Astrocyte (in vitro differentiated cells and primary cell): ENCODE measurements at places on chromosomes 1 and 21.

DNA sequence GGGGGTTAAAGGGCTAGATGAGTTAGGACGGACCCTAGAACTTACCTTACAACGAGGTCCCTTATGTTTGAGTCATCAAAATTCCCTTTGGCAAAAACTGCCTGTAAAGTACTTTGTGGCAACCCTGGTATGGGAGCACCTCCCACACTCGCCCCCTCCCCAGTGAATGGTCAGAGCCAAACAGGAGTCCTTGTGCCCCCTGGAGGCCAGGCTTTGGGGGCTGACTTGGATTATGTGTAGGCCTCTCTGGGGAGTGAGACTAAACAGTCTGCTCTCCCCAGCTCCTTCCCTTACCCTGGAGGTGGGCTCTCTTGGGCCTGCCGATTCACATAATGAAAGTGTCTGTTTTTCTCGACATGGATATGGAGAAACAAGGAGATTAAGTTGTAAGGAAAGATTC lies 81.2 kb downstream of the ADCY10 start:
- no peak for DNase-seq

DNA sequence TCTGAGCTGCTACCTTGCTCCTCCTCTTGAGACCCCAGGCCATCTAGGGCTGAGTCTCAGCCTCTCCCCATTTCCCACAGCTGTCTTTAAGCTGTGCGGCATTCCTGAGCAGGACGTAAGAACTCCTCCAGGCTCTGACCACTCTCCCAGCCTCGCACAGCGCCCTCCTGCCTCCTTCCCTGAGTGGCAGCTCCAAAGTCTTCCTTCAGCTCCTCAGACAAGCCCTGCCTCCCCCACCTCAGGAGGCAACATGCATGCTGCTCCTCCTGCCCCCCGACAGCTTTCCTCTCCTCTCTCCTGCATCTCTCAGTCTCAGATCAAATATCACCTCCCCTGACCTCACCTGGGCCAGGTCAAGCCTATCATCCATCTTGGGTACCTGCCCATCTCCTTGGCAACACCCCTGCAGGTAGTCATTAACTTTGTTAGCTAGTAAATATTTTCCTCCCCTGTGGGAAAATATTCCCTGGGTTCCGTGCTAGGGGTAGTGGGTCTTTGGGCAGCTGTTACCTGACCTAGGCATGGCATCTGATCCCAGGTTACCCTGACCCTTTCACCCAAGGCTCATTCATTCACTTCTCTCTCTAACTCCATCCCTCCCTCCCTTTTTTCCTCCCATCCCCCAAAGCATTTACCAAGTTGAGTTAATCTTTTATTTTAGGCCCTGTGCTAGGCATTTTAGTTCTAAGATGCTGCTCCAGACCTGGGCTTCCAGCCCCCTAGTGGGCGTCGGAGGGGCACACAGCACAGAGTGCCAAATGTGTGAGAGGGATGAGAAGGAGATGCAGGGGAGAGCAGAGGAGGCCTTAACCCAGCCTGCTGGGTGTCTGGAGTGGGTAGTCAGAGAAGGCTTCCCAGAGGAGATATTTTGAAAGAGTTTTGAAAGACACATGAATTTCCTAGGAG lies 419.9 kb downstream of the PTPRU start:
- DNase-seq: no peak

DNA sequence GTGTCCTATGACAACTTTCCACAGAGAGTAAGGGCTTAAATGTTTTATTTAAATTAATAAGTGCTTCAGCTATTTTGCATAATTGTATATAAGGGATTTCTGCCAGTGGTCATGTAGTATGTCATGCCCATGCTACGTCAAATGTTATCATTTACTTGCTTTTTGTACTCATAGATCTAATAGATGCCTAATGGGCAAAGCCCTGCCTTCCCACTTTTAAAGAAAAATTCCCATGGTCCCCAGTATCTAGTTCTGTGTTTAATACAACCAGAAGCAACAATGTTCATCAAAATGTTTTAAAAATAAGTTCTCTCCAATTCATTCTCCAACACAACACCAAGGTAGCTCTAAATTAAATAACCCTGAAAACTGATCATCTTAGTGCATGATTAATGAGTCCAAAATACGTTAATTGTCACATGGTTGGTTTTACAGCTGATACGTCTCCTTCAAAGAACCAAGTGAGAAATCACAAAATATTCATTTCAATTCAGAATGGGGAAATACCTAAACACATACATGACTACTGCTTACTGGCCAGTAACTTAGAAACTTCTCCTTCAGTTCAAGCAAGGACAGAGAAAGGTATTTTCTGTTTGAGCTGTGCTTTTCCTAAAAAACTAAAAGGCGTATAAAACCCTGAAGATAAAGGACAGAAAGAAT lies 49.1 kb upstream of the SDC3 start:
- no peak for DNase-seq

DNA sequence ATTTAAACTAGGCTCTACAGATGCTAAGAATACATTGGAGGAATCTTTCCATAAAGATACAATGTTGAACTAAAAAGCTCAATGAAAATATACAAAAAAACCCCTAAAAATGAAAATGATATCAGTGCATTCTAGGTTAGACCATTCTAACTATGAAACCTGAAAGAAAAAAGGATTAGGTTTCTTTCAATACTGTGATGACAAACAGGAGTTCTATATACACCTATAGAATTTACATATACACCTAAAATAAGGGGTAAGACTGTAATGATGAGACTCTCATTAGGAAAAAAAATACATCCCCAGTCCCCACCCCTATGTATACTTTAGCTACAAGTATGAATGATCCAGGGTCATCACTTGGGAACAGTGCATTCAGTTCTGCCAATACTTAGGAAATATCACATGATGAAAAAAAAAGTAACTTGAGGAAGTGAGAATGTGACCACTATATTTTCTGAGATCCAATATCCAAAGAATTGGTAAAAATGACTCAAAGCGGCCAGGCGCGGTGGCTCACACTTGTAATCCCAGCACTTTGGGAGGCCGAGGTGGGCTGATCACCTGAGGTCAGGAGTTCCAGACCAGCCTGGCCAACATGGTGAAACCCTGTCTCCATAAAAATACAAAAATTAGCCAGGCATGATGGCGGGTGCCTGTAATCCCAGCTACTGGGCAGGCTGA lies 26.3 kb downstream of the SELENOF start:
- no peak for DNase-seq

GRCh38 chr1:216952864-216953263 lies 229.6 kb upstream of the ESRRG start:
- DNase-seq: no peak

DNA sequence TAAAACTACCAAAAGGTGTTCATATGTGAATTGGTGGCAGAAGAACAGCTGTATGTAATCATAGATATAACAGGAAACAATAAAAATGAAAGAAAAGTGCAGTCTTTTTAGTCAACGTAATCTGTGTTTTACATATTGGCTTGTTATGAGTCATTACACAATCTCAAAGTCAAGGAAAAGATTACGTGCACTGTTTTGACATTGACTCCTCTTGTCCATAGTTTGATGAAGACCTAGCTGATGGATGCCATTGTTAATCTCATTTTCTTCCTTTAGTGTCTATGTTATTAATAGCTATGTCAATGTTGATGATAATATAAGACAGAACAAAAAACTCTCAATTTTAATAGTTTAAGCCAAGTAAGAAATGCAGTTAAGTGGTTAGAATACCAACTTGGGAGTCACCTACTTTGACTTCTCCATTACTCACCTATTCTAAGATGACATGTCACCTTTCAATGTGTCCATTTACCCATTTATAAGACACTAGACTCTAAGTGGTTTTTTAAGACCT lies 84.5 kb upstream of the SAMSN1 start:
- no peak for DNase-seq

GRCh38 chr1:220527908-220528678 lies at the start of gene MARK1:
TSS of gene MARK1 (plus strand) at chr1:220528136. CDS start at chr1:220528823, 687 bp downstream.
- DNase-seq: peak; percentile 27

GRCh38 chr1:232467073-232467760 lies 162.7 kb downstream of the SIPA1L2 start:
- no peak for DNase-seq

DNA sequence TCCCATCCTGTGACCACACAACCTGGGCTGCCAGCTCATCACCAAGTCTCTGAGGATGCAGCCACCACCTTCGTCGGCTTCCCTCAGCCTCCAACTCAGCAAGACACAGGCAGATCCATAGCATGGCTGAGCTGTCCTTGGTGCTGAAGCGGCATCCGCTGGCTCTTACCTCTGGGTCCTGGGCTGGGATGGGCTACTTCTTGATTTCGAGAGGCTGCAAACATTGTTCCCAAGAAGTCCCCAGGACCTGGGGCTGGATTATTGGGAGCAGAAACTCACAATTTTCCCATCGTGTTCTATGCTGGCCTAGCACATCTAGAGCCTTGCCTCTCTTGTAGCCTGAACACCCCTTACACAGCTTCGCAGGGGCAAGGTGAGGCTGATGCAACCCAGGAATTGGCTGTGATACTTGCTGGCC lies 24.9 kb upstream of the C1QA start:
- peak; percentile 37 for DNase-seq

- DNase-seq: peak; percentile 97
These were observed 1823.9 kb downstream of the PLA2G4A start for GRCh38 chr1:188652678-188653077.

DNA sequence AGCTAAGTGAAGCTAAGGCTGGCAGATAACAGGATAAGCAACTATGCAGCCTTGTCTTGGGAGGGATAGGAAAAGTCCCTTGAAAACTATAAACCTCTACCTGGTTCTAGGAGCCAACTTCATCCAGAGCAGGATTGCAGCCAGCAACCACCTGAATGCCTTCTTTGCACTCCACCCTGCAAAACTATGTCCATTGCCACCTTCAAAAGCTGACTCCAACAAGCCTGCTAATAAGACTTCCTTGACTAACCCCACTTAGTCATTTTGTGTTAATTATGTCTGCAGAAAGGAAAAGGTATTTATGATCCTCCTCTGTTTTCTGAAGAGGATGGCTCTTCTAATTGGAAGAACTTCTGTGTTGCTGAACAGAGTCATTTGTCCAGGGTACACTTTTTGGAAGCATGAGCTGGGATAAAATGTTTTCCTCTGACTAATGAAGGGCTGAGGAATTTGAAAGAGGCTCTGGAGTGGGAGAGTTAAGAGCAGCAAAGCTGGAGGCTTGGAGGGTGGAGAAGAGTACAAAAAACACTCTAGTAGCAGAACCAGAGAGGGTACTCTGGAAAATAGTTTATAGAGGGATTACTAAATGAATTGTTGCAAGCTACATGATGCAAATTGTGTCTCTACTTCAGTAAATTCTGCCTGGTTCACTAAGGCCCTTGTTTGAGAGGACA lies 9.6 kb upstream of the RIMKLA start:
- no peak for DNase-seq

DNA sequence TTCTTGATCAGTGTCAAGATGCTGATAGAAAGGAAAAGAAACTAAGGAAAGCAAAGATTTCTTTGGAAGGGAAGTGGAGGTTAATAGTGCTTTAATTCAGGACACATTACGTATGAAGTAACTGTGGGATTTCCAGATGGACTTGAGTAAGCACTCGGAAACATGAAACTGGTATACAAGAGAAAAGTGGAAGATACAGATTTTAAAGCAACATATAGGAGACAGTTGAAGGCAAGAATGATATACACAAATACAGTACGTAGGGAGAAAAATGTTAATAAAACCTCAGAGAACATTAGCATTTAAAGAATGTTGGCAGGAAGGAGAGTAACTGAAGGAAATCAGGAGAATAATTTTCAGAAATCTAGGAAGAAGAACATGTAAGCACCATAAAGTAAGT lies 730.9 kb upstream of the ADGRL2 start:
- DNase-seq: no peak

- no peak for DNase-seq
These were observed 789.0 kb downstream of the PLA2G4A start for GRCh38 chr1:187617776-187618175.

- DNase-seq: no peak
These were observed 81.6 kb downstream of the FOXD2 start for GRCh38 chr1:47519491-47519890.

DNA sequence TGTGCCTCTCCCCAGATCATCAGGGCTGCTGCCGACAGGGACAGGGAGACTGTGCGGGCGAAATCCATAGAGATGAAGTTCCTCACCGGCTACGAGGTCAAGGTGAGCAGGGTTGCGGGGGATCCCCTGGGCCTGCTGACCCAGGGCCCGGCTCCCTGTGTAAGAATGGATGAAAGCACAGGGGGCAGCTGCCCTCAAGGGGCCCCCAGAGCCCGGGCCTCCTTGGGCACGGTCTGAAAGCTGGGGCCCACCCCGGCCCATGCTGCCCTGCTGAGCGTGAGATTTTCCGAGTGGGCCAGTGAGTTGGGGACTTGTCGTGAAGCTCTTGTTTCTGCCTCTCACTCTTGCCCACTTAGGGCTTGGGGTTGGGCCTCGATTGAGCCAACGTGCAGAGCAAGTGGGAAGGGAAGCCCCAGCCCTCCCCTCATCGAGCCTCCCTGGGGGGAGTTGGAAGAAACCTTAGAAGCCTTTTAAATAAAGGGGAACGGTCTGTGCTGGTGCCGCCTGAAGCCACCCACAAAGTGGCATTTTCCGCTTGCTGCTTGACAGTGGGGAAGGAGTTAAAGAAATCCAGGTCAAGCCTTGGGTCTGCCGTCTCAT lies 45.2 kb downstream of the COQ8A start:
- DNase-seq: no peak

DNA sequence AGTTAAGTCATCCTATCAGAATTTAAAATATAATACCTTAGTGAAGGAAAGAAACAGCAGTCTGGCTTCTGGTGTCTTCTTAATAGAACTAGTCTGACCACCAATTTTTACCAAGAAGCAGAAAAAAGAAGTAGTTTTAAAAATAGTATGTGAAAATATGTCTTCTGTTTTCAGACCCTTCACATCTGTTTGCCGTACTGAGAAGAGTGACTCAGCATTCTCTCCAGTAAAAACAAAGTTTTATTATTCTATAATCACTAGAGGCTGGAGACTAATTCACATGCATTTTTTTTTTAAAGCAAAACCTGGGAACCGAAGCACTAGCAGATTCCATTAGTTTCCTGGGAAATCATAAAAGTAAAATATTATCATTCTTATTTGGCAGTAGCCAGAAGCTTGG lies 163.8 kb downstream of the COL24A1 start:
- peak; percentile 54 for DNase-seq

- no peak for DNase-seq
These were observed 6.3 kb upstream of the CTTNBP2NL start for GRCh38 chr1:112389689-112390088.

GRCh38 chr1:166282391-166283137 lies 115.8 kb upstream of the FAM78B start:
- no peak for DNase-seq

- DNase-seq: peak; percentile 75
These were observed 16.2 kb upstream of the TTLL10 start for GRCh38 chr1:1157426-1157913.

GRCh38 chr1:86389307-86389706 lies 6.8 kb downstream of the ODF2L start:
- DNase-seq: no peak

GRCh38 chr1:66090859-66091457 lies 298.3 kb downstream of the PDE4B start:
- DNase-seq: peak; percentile 65
